ENCODE measurements at places on chromosomes 3 and 15.
A peak's percentile ranks its signal among the peaks of the same experiment; 100 is the strongest.

DNA sequence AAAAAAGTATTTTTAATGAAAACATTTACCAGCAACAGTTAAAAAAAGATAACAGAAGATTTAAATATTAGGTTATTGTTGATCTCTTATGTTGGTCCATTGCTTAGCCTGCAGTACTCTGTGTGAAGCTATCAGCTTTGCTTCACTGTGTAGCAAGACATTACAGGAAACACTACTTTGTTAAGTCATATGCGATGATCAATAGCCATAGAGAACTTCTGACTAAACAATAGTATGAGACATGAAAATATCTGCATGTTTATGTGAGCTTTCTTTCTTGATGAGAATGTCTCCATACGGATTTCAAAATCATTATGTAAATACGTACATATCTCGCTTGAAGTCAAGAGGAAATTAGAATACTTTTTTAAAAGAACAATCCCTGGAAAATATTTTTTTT lies 27.0 kb upstream of the CAPN3 start:
- peak; percentile 29 for DNase-seq

GRCh38 chr15:51375966-51376640 lies 34.6 kb downstream of the GLDN start:
- DNase-seq = peak; percentile 35

DNA sequence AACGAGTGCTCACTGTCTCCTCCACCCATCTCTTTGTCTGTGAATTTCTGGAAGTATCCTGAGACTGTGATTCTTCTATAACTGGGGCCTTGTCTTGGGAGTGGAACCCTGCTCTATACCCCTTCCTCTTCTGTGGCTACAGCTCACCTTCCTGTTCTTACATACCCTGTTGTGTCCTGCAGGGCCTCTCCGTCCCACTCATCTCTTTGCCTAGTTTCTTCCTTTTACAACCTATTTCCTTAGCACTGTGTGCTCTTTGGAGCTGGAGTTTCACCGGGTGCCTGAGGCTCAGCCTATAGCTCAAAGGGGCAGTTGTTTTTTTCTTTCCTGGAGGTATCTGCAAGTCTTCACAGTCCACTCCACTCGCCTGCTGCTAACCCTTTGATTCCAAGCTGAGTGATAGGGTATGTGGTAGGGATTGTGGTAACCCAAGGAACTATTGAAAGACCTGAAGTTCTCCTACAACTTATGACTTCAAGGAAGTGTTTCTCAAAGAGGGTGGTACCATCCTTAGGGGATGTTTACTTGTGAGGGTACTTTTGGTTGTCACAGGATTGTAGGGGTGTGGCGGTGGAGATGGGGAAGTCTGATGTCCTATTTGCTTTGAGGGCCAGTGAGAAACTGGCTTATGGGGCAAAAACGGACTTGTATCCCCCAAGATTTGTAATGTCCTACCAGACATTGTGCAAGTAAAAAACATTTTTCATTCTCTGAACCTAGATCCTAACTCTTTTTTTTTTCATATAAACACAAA lies 66.6 kb upstream of the ARL8B start:
- DNase-seq = no peak

DNA sequence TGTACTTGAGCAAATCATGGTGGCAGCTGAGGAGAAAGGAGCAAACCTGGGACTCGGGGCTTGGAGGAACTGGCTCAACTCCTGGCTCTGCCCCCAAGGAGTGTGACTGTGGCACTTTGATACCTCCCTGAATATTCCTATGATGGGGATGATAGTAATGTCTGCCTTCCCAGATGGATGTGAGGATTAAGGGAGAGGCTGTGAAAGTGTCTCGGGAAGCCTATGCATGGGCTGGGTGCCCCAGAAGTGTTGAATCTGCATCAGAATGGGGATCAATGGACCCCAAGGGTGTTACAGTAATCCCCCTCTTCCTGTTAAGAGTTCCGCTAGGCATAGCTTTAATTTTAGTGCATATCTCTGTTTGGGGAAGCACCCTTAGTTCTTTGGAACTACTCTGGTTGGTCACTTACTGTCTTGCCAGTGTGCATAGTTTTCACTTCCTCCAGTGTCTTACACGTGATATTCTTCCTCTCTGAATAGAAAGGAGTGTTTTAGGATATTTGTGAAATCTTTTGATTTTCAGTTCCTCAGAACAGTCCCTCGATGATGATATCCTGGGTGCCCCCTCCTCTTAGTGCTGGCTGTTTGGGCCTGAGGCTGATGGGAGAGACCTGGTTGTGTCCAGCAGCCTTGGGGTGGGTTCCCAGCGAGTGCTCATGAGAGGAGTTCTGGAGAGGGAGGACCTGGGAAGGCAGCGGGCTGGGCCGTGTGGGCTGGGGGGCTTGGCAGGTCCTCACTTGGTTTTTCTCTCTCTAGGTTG lies 97.5 kb downstream of the CHDH start:
- no peak for DNase-seq

GRCh38 chr3:166279636-166280035 lies 442.4 kb upstream of the BCHE start:
- DNase-seq = peak; percentile 11

DNA sequence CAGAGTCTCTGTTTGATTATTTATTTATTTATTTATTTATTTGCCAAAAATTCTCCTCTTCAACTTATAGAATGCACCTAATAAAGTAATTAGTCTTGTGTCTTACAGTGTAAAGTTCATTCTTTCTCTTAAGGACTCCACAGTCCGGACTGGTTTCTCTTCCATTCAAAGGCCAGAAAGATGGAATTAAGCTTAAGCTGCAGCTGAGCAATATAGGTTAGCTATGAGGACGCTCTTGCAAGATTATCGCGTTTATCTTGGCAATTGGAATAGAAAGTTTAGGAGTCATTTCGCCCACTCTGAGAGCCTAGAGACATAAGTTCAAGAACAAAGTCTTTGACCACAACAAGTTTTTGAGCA lies 15.0 kb downstream of the TAGLN3 start:
- no peak for DNase-seq

DNA sequence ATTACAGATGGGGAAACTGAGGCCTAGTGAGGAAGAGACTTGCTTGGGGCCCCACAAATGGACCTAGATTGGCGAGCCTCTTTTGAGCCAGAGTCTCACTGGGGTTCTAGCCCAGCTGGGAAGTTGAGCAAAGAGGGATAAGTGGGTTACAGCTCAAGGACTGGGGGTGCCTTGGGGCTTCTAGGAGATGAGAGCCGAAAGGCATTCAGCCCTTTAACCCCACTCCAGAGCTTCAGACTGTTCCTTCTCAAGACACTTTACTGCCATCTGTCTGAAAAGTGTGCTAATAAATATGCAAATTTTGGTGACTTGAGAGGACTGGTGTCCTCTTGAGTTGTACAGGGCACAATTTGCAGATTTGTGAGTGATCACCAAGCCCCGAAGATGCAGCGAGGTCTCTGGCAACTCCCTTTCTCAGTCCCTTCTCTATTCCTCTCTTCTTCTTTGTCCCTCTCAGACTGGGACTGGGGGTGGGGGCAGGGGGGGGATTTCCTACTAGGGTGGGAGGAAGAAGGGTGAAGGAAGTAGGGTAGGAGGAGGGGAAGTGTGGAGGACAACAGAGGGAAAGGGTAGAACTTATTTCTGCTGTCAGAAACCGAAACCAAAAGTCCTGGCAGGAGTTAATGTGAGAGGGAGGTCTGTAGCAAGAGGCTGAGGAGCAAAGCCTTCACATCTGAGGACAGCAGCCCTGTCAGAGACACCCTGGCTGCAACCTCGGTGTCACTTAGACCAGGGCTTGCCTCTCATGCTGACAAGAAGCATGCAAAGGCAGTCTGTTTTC lies 16.2 kb upstream of the ANKDD1A start:
- DNase-seq = peak; percentile 48

DNA sequence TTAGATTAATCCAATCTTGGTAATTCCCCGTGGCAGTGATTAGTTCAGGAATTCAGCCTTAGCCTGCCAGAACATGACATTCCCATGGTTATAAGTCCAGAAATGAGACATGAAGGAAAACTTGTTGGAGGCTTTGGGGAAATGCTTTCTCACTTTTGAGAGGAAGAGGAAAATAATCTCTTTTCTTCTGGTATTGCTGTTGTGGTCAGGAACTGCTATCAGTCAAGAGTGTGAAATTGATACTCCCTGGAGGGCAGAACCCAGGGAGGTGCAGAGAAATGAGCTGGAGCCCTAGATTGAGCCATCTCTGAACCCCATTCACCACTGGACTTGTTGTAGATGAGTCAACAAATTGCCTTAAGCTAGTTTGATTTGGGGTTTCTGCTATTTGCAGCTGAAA lies 38.6 kb upstream of the APH1B start:
- DNase-seq = peak; percentile 87

GRCh38 chr15:66151809-66152208 lies 101.7 kb downstream of the MEGF11 start:
- DNase-seq = no peak

DNA sequence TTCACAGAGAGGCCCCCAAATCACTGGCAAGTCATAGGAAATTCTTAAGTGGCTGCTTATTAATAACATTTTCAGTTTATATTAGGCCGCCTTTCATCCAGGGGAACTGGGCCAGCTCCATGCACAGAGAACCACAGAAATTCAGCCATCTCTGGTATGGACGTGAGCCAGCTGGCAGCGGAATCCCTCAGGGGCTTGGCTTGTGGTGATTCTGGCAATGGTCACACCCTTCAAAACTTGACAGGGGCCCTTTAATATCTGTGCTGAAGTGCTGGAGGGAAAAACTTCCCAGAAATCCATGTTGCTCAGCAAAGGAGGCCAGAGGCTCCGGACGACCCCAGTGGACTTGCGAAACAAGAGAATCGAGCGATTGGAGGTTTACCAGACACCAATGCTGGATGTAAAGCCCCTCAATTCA lies 11.3 kb downstream of the PRICKLE2 start:
- DNase-seq = peak; percentile 80

DNA sequence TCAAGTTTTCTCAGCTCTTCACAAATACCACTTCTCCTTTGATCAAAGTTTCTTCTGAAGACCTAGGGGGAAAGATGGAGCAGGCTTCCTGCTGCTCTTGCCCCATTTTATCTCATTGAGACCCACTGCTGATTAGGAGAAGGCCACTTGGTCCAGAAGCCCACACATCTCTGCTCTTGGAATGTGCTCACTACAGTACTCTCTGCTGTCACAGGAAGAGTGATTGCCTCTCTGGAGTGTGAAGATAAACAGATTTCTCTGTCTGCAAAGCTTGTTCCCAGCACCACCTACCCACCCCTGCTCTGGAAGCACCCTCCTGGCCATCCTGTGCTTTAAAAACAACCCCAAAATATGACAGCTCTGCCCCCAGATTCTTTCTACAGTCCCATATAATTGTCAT lies 41.3 kb upstream of the PRTG start:
- DNase-seq = no peak

- peak; percentile 62 for DNase-seq
Observed at GRCh38 chr3:196712514-196713413, 587 bp downstream of the PIGX start.

GRCh38 chr3:66304293-66304692 lies 83.5 kb downstream of the SLC25A26 start:
- no peak for DNase-seq

DNA sequence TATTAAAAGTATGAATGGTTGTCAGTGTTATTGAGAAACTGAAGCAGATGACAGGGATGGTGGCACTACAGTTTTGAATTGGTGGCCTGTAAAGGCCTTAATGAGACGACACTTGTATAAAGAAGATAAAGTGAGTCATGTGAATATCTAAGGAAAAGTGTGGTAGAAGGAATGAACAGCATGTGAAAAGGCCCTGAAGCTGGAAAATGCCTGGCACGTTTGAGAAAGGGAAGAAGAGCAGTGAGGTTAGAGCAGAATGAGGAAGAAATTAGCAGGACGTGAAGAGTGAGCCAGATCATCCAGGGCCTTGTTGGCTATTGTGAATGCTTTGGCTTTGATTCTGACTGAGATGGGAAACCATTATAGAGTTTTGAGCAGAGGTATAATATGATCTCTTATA lies 387.6 kb upstream of the DPH6 start:
- DNase-seq = no peak

DNA sequence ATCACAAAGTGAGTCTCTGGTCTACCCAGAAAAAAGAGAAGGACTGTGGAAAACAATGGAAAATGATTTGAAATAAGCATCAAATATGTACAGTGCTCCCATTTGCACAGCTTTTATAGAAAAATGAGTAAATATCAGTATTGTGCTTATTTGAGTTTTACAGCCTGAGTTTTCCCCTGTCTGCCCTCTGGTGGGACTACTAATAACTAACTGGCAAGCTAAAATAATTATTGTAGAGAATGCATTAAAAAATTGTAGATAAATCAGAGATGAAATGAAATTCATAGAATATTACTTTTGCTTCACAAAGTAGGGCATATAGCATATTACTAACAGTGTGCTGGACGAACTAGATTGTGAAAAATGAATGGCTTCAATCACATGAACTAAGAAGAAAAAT lies 287.1 kb downstream of the NAALADL2 start:
- DNase-seq = peak; percentile 26

- no peak for DNase-seq
Observed at GRCh38 chr3:17967953-17968607, 225.6 kb upstream of the TBC1D5 start.

DNA sequence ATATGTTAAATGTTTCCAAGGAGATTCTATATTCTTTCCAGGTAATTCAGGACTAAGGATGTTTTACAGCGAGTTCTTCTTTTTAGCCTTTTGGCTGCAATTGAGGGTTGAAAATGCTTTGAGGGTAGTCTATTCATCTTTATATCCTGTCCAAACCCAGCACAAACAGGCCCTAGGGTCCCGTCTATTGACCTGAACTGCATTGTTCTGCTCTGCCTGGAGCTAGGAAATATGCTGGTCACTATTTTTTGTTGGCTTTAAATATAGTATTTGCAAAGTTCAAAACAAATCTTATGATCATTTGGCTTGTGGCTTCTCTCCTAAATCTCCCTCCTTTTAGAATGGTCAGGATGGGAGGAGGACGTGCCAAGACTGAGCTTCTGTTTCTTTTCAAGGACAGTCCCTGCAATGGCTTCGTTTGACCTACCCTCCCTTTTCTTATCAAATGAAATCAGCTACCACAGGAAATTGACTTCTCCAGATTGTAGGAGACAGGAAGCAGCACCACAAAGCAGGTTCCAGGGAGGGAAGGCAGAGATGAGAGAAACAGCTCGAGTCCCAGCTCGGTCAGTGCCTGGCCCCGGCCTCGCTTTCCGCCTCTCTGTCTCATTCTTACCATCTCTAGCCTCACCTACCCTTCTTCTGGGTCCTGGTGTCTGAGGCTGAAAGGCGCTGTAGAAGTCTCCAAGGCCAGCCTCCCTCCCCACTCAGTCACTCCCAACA lies 27.6 kb upstream of the NRROS start:
- no peak for DNase-seq

DNA sequence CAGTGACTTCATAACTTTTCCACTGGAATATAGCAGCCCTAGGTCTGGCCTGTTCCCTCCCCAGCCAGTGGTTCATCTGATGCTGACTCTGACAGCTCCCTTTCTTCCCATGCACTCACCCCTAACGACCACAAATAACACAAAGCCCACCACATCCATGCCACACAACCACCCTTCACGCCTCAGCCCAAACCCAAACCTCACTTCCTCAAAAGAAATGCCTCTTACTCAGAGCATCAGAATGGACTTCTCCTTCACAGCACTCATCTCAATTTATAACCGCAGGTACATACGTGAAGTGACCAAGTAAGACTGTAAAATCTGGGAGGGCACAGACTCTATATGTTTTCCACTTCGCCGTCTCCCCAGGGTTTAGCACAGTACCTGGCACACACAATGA lies 1.1 kb downstream of the RBSN start:
- DNase-seq = no peak
